ENCODE measurements at places on chromosomes 12 and 14.

- no peak for DNase-seq
These were observed 418.6 kb downstream of the PDZRN4 start for GRCh38 chr12:41606468-41607445.

DNA sequence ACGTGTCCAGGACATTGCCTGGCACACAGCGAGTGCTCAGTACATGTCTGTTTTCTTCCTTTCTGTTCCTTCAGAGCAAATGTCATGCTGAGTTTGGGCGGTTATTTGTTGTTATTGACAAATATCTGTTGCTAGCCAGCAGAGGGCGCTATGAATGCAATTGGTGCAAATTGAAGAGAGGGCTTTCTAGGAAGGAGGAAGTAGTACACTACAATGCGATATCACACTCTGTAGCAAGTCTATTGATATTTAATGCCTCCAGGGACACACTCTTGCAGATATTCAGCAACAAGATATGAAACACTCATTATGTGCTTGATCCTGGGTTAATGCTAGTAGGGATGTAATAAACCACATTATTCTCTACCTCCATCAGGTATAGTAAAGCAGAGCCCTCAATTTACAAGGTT lies 267.3 kb upstream of the SRRM4 start:
- DNase-seq, result no peak

GRCh38 chr12:68899251-68899771 lies 33.7 kb downstream of the CPM start:
- DNase-seq, result no peak

GRCh38 chr12:108207791-108208730 lies 79.0 kb downstream of the WSCD2 start:
- no peak for DNase-seq

DNA sequence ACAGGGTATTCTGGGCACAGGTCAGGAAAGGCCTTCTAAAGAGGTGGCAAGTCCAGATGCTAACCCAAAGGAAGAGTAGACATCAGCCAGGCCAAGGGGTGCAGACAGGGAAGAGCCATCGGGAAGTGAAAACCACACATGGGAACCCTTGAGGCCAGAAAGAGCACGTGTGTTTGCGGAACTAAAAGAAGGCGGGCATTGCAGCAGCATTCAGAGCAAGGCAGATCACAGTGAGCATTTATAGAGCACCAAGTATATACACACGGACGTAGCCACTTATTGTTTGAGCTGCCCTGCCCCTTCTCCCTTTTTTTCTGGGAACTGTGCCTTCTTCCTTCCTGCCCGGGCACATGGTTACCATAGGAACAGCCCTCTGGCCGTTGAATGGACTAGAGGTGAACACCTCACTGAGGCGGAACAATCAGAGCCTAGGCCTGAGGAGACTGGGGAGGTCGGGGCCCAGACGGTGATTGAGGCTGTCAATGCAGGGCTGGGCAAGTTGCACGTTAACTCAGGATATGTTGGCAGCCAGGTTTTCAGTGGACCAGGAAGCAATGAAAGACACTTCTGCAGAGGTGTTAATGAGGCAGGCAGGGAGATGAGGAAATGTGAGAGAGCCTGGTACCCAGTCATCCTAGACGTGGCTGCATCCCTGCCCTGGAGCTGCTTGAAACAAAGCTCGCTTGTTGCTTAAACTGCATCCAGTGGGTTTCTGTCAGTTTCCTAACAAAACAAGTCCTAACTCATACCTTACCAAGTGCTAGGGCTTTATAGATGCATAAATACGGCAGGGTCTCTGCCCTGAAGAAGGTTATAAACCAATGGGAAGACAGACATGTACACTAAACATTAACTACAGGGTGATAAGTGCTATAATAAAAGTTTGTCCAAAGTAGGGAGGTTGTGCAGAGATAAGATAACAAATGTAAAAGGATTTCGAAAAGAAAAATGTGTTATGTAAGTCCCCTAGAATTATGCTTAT lies 34.2 kb downstream of the MOAP1 start:
- DNase-seq, result no peak

GRCh38 chr14:76015668-76016067 lies 30.1 kb downstream of the IFT43 start:
- no peak for DNase-seq

DNA sequence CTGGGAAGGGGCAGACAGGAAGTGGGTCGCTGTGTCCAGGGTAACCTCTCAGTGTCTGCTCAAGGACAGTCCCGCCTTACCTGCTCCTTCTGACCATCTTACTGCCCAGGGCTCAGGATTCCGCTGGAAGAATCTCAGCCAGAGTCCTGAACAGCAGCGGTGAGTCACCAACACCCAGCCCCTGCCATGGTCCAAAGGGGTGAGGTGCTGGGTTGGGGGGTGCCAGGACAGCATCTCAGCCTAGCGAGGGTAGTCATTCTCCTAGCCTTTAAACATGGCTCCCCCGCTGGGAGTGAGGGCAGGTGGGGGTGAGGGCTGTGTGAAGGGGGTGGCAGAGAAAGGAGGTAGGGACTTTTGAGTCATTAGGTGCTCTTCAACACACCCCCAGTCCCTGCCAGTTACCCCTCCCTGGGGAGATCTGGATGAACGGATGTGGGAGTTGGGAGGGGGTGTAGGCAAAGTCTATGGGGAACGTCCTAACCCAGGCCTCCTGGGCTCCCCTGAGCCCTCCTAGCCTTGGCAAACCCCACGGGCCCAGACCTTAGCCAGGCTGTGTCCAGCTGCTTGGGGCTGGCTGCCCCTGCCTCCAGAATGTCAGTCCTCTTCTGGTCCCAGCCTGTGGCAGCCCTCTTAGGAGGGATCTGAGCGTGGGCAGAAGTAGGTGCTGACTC lies 2.5 kb downstream of the TAMALIN start:
- no peak for DNase-seq

- DNase-seq, result no peak
These were observed 4.9 kb upstream of the NECAP1 start for GRCh38 chr12:8077207-8077606.

GRCh38 chr14:22928237-22929103 lies 706 bp downstream of the PRMT5 start:
- DNase-seq, result no peak

GRCh38 chr12:52010152-52010622 lies 3.4 kb downstream of the TAMALIN start:
- DNase-seq, result no peak

GRCh38 chr14:35986219-35986573 lies 160.1 kb downstream of the BRMS1L start:
- no peak for DNase-seq

DNA sequence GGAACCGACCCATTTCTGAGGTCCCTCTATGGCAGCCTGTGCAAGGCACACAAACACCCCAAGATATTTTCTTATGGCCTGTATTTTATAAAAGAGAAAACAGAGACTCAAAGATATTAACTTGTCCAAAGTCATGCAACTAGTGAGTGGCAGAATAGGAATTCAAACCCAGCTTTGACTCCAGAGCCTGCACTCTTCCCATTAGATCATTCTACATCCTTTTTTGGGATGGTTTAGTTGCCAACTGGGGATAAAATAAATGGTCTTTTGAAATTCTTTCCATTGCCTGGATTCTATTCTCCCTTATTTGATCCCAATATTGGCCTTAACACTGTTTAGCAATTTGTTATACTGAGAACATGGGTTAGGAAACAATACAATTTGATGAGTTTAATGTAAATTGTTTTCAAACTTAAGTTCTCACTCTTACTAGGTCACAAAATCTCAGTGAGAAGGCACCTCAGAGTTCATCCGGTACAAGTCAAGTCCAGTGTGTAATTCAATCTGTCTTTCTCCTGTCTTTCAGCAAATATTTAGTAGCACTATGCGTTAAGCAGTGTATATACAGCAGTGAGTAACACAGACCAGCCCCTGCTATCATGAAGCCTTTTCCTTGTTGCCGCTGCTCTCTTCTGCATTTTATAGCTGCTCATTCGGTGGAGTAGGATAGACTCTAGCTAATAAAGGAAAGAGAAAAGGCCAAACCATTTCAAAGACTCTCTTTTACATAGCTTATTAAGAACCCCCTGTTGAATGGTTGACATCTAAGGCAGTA lies 162.1 kb upstream of the IFNG-AS1 start:
- no peak for DNase-seq

DNA sequence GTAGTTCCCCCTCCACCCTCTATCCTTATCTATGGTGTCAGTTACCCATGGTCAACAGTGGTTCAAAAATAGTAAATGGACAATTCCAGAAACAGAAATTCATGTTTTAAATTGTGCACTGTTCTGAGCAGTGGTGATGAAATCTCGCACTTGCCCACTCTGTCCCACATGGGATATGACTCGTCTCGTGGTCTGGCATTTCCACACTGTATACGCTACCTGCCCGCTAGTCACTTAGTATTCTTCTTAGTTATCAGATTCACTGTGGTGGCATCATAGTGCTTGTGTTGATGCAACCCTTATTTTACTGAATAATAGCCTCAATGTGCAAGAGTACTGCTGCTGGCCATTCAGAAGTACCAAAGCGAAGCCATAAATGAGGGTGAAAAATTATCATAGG lies 507.0 kb downstream of the SNAPC1 start:
- no peak for DNase-seq

DNA sequence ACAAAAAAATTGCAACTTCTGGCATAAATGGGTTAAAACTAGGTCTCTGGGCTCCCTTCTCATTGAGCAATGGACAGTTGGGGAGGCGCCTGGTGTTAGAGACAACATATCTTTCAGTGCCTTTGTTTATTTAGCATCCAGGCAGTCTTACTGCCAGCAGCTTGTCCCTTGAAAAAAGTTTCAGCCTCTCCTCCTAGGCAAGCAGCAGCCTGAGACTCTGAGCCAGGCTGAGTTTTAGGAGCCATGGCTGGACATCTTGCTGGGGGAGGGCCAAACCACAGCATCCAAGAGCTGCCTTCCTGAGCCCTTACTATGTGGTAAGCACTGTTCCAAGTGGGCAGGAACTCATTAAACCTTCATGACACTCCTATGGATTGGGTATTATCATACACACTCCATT lies 10.1 kb upstream of the JDP2 start:
- no peak for DNase-seq

GRCh38 chr12:122722387-122722786 lies 5.8 kb upstream of the HCAR3 start:
- DNase-seq, result no peak

DNA sequence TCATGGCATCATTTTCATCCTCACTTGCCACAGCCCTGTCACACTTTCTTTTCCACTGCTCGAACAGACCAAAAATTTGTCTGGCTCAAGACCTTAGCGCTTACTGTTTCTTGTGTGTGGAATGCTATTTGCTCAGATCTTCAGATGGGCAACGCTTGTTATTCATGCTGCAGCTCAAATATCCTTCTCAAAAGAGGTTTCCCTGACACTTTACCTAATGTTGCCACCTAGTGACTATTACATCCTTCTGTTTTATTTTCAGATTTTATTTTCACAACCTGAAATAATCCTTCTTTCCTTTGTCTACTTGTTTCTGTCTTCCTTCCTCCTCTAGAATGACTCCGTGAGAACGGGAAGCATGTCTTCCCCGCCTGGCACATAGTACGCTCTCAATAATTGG lies 5.6 kb downstream of the FBXO33 start:
- DNase-seq, result no peak

DNA sequence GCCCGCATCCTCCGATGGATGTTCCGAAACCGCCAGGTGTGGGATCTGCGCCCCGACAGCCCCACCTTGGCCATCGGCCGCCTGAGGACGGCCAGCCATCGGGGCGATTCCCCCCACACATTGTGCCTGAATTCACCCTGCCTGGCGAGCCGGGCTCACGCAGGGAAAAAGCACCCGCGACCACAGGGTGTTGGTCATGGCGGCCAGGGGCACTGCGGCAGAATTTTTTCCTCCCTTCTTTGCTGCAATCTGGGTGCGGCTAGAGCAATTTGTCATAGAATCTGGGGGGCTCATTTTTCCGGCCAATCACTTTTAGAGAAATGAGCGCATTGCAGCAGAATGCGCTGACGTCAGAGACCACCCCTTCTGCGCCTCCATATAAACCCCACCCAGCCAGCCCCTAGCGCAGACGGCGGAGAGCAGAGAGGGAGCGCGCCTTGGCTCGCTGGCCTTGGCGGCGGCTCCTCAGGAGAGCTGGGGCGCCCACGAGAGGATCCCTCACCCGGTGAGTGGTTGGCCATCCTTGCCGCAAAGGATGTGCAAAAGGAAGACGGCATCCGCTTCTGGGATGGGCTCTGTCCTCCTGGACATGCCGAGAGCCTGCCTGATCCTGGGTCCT lies at the start of gene MEG3:
Gene MEG3 (plus strand): TSS at position 406 of the 619 bp plus-strand sequence.
- no peak for DNase-seq

- DNase-seq, result no peak
These were observed 57.3 kb downstream of the NTN4 start for GRCh38 chr12:95733141-95733825.

GRCh38 chr12:24020397-24021163 lies 71.1 kb upstream of the SOX5 start:
- DNase-seq, result no peak

DNA sequence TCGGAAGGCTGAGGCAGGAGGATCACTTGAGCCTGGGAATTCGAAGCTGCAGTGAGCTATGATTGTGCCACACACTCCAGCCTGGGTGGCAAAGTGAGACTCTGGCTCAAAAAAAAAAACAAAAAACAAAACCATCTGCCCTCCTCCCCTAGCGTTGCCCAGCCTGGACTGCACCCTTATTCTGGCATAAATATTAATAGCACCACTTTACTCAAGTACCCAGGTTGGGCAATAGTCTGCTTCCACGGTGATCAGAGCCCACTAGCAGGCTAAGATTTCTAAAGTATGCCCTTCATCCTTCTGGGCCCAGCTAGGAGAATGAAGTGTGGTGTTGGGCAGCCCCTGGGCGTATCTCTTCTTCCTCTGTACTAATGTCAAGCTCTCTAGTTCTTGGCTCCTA lies 33.3 kb downstream of the KCTD10 start:
- DNase-seq, result no peak

DNA sequence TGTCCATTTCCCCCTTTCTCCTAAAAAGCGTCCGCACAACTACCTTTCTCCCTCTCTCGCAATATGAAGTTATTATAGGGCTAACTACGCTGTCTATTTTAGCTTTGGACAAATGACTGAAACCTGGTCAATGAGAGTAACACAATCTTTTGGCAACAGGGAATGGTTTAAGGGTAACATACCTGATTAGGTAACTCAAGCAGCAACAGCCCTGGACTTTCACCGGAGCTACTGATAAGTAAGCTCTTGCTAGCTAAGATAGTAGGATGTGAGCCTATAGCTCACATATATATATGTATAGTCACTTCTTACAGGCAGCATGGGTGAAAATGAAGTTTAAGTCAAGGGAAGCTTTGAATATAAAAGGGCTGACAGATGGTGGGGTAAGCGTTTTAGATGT lies 313.0 kb downstream of the CEP128 start:
- DNase-seq, result no peak

- no peak for DNase-seq
These were observed 5.8 kb upstream of the PUS1 start for GRCh38 chr12:131923260-131923659.
